ENCODE measurements at places on chromosomes 13 and 19. TPM values are rescaled to one million over a fixed set of nuclear protein-coding genes. Genes with fewer than 3 reads are reported as not detected.

GRCh38 chr19:46970815-46971214 is 48.8 kb upstream of the NPAS1 start:
- DNase-seq = no peak

Gene C19orf67
- not detected for polyA plus RNA-seq

Gene HIPK4
- polyA plus RNA-seq = not detected

DNA sequence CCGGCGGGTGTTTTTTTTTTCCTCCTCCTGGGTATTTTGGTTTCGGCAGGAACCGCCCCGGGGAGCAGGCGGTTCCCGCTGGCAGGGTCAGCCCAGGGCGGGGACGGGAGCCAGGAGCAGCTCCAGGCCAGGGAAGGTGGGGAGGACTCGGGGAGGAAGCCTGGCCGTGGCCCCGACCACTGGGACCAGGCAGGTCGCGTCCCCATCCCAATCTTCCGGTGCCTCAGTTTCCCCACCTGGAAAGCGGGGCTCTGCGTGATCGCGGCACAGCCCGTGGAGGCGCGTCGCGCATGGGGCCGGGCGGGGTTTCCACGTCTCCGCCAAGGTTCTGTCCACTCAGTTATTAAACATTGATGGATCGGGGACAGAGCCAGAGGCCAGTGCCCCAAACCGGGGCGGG is 34.8 kb downstream of the IL12RB1 start:
- no peak for DNase-seq

- DNase-seq = no peak
Observed at GRCh38 chr19:18500376-18500775, 21.5 kb downstream of the ELL start.

Gene GPC5
- polyA plus RNA-seq = 3.9 TPM
